Parietal lobe (tissue), 2 donors: ENCODE measurements at places on chromosomes 6 and 20. TPM values are rescaled to one million over a fixed set of nuclear protein-coding genes. Genes with fewer than 3 reads are reported as not detected.

Gene GSTA1
- total RNA-seq, result not detected

Gene PXDC1
- total RNA-seq, result 12.5 TPM

Gene OR2H1
- not detected for total RNA-seq

Gene SLC24A3
- 16.0 TPM for total RNA-seq

Gene CLDN20
- total RNA-seq, result not detected

Gene STK35
- 21.6 TPM for total RNA-seq

Gene PBOV1
- total RNA-seq, result not detected

Gene C6orf58
- total RNA-seq, result 2.2 TPM

Gene FAM217A
- not detected for total RNA-seq

Gene SEMG1
- total RNA-seq, result not detected

Gene HRH3
- 0.31 TPM for total RNA-seq

Gene NRSN1
- total RNA-seq, result 31.6 TPM

Gene ALDH8A1
- total RNA-seq, result 13.1 TPM

Gene TXLNB
- total RNA-seq, result 0.31 TPM
